ENCODE measurements at places on chromosomes 1 and 21. TPM values are rescaled to one million over a fixed set of nuclear protein-coding genes. Genes with fewer than 3 reads are reported as not detected.

Gene ARL8A
- total RNA-seq, result 15.9 TPM

Gene TNFRSF25
- total RNA-seq, result 10.0 TPM

Gene CDC42SE1
- total RNA-seq, result 59.4 TPM

Gene PERM1
- not detected for total RNA-seq

Gene ZSWIM5
- total RNA-seq, result 0.16 TPM

Gene C21orf58
- total RNA-seq, result 4.9 TPM

Measured in bladder microvascular endothelial cell (primary cell).